ENCODE measurements at places on chromosomes 6 and 20. TPM values are rescaled to one million over a fixed set of nuclear protein-coding genes. Genes with fewer than 3 reads are reported as not detected.

DNA sequence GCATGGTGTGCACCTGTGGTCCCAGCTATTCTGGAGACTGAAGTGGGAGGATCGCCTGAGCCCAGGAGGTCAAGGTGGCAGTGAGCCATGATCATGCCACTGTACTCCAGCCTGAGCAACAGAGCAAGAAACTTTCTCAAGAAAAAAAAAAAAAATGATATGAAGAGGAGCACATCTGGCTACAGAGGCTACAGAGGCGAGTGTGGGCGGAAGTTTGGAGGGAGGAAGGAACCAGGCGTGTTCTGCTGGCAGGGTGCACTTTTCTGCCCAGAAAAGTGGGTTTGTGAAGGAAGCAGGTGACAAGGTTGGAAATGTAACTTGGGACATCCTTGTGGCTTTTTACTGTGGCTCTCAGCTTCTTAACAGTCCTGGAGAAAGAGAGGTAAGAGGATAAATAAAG is 96.7 kb downstream of the SNX5 start:
- DNase-seq: no peak

DNA sequence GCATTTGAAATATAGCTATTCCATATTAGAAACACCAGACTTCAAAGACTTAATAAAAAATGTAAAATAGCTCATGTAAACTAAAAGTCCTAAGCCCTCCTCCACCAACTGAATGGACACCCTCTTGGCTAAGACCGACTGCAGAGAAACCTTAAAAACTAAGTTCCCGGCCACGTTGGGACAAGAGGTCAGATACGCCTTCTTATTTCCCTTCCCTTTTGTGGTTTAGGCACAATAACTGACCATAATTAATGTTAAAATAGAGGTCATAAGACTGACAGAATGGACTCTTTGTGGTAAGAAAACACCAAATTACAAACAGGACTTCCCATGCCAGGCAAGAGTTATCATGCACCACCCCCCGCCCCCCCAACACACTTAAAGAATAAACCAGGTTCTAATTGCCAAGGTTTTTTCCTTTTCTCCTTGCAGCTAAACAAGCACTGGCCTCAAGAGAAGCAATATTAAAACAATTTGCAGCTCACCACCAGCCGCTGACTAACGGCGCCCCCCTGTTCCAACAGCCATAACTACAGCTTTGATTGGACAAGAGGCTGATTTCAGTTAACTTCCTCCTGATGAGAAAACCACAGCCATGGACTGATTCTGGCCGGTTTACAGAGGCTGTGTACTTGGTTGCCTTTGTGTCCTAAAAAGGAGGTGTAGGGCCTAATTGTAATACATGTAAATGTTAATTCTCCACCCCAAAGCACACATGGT is 10.7 kb upstream of the LAMP5 start:
- no peak for DNase-seq

DNA sequence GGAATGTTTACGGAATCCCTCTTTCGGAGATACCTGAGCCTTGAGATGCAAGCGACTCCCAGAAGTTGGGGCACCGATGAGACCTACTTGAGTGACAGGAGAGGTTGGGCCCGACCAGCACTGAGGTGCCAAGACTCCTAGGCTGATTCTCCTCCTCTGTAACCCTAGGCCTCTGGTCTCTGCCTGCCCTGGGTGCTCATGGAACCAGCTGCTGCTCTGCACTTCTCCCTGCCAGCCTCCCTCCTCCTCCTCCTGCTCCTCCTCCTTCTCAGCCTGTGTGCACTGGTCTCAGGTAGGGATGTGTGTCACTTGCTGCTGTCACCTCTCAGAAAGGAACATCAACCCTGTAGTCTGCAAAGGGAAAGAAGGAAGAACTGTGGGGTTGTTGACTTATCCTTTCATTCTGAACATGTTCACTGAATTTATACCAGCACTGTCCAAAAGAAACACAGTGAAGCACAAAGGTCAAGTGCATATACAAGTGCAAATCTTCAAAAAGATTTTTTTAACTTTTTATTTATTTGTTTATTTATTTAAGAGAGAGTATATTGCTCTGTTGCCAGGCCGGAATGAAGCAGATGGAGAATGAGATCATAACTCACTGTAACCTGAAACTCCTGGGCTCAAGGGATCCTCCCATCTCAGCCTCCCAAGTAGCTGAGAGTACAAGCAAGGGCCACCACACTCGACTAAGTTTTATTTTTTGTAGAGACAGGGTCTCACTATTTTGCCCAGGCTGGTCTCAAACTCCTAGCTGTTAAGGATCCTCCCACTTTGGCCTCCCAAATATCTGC is 913 bp downstream of the BTN2A2 start:
- DNase-seq: no peak

DNA sequence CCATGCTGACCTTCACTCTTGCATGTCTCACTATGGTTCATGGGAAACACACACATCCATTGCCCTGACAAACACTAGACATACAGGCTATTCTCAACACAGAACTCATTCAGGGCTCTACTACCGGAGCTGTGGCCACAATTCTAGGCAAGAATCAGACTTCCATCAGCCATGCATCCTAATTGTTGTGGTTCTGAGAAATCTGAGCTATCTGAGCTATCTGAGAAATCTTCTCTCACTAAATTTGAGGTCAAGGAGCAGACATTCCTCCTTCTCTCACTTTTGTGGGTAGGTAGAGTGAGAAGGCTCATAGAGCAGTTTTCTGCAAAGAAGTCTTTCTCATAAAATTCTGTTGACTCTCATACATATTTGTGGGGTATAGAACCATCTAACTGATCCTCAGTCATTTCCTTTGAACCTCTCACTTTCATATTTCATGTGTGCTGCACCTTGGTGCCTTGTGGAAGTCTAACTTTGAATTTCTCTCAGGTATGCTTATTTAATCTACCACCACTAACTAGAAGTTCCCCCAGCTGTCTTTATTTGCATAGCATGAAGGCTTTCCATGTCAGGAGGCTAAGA is 43.6 kb downstream of the ADGRF1 start:
- DNase-seq: no peak

- no peak for DNase-seq
Measured at GRCh38 chr20:15240801-15241200, 903.4 kb upstream of the FLRT3 start.

DNA sequence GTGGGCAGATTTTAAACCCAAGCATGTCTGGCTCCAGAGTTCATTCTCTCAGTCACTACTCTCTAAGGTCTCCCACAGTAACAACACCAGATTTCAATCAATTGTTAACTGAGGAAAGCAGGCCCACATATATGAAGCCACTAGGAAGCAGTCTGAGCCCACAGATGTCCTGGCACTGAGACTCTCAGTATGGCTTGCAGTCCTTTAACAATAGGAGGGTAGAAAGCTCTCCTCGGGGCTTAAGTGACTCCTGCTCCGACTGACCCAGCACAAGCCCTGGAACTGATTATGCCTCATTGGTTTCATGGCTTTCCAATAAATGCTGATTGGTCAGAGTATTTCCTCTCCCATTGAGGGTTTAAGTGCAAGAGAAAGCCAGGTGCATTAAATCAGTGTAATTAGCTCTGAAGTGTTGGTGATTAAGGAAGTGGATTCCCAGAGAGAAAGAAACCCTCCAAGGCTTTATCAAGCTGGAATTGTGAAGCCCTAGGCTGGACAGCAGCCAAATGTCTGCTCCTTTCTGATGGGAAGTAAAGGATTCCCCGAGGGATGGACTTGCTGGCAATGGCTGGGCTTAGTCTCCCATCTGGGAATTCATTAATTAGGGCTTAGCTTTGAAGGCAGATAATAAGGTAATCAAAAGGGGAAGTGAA is 76.6 kb upstream of the PROKR2 start:
- DNase-seq: no peak

Gene VNN1
- polyA plus RNA-seq: 0.21 TPM

GRCh38 chr6:53834132-53834531 is 39.3 kb downstream of the LRRC1 start:
- no peak for DNase-seq

DNA sequence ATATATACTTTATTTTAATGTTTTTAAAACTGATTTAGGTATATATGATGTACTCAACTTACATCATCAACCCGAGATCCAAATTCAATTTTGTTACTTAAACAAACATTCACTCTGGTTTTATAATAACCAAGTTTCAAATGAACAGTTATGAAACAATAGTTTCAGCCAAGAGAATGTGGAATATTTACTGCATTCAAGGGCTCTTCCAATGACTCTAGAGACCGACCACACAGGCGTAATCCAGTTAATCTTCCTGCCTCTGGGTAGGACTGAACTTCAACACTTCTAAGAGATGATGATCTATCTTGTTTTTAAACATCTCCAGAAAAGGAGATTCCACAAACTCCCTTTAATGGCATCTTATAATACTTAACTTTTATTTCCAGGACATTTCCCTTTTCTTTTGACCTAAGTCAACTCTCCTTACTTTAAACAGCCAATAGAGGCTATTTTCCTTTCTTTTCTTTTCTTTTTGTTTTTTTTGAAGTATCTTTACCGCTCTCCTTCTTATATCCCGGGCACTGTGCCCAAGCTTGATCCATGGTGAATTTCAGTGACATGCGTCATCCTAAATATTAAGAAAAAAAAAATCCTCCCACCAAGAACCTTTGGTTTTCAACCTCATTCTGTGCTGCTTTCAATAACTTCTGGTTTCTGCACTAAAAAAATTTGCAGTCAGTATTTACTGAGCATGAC is 110.1 kb downstream of the KIF13A start:
- DNase-seq: no peak

- DNase-seq: no peak
Measured at GRCh38 chr6:168383062-168383854, 57.7 kb upstream of the SMOC2 start.

Gene MDFI
- 40.4 TPM for polyA plus RNA-seq

Gene CPNE5
- 14.2 TPM for polyA plus RNA-seq

- DNase-seq: no peak
Measured at GRCh38 chr6:38155144-38155543, 335.6 kb downstream of the ZFAND3 start.
